ENCODE measurements at places on chromosomes 11 and 22.

DNA sequence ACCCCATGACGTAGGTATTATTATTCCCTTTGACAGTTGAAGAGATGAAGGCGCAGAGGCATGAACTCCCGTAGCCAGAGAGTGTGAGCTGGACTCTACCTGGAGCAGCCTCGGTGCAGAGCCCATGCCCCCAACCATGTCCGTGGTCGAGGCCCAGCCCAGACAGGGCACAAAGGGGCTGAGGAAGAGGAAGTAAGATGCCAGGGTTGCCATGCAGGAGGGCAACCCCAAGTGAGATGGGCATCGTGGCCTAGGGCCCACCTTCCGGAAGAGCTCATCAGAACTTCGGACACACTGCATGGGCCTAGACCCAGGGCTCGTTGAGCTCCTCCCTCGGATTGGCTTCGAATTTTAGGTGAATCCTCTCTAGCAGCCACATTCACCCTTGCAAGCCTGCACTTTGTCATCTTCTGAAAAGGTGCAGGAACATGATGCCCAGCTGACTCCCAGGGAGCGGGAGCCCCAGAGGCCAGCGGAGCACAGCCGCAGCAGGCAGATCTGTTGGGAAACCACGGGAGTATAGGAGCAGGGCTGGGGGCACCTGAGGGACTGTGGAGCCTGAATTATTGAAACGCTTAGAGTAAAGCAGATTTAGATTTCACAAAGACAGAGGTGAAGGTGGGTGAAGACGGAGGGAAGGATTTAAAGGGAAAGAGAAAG lies 29.0 kb upstream of the JAM3 start:
- DNase-seq = no peak

- no peak for DNase-seq
These were observed 6.9 kb upstream of the TOMM22 start for GRCh38 chr22:38674888-38675287.

DNA sequence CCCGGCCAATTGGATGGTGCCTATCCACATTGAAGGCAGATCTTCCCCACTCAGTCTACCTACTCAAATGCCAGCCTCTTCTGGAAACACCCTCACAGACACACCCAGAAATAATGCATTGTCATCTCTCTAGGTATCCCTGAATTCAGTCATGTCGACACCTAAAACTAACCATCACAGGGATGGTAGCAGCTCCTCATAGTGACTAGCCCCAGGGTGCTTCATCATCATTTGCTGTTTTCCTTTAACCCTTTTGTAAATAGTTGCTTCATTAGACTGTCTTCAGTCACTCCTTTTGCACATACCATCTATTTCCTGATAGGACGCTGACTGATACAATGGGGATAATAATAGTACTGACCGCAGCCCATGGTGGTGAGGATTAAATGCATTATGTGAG lies 18.8 kb upstream of the AMOTL1 start:
- no peak for DNase-seq

GRCh38 chr11:88231894-88232482 lies 56.7 kb upstream of the RAB38 start:
- no peak for DNase-seq

DNA sequence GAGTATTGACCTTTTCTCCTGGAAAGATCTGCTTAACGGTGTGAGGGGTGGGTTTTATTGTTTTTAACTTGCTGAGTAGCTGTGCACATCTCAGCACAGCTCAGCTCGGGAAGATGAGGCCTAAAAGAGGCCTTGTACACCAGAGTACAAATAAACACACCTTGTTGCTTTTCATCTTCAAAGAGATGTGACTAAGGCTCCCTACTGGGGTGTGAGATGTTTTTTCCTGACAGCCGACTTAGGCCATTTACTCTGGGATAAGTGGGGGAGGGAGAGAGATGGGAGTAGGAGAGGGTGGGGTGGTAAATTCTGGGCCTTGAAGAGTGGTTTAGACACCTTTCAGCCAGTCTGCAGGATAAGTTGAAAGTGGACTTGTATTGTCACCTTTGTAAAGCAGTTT lies 2.9 kb downstream of the LDLRAD3 start:
- no peak for DNase-seq

DNA sequence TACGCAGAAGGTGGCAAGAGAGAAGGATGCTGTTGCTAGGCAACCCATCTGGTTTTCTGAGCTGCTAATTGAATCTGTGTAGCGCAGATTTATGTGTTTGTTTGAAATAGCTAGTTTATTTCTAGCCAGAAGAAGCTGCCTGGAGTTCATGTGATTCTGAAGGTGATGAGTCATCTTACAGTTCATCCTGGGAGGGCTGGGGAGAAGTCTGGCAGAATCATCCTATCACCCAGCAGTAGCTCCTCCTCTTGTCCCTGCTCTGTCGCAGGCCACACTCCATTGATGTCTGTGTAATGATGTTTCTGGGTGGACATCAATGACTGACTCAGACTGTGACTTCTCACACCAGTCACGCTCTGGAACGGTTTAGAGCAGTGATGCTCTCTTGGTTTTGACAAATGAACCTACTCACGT lies 4.8 kb upstream of the FBXO7 start:
- DNase-seq = no peak

GRCh38 chr22:38034278-38034882 lies 22.8 kb upstream of the PICK1 start:
- DNase-seq = no peak

- no peak for DNase-seq
These were observed 8.0 kb downstream of the RBM14 start for GRCh38 chr11:66624450-66624849.
